ENCODE measurements at places on chromosomes 11 and 22.

DNA sequence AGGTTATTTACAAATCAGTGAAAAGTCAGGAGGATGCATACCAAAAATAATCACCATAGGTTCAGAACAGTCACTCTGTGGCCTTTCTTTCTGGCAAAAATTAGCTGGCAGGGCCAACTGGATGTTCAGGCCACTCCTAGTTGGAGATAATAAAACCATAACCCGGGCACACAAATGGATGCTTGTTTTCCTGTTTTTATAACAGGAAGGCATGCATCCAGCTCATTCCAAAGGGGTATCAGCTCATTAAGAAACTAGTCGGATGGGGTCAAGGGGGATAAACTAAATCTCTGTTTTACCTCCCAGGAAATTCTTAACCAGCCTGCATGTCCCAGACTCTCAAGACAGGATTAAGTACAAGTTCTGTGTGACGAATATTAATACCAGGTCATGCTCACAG is 81.0 kb downstream of the FBXO7 start:
- DNase-seq: no peak

DNA sequence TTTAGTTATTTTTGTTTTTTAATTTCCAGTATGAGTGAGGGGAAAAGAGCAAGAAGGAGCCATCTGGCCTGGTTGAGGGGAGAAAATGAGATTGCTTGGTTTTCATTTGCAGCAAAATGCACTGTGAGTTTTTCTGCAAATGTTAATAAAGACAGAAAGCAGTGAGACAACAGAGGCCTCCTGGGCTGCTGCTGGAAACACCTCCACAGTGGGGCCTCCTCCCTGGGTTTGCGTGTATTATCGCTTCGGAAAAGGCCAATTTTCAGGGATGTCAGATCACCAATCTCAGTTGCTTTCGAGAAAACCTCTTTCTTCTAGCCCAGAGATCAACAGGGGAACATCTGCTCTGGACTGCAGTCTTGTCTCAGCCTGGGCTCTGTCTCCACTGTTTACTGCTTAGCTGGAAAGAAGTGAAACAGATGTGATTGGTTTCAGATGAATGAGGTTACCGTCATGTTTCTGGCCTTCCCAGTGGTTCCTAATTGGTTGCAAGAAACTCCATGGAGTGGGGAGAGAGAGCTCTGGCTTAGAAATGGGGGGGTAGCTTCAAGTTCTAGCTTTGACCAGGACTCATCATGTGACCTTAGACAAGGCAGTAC is 17.3 kb downstream of the TSPAN18 start:
- no peak for DNase-seq

- DNase-seq: peak; percentile 4
Measured at GRCh38 chr22:40953471-40953870, 2.3 kb downstream of the RBX1 start.

GRCh38 chr11:96293598-96294021 is 49.4 kb downstream of the MAML2 start:
- DNase-seq: no peak

DNA sequence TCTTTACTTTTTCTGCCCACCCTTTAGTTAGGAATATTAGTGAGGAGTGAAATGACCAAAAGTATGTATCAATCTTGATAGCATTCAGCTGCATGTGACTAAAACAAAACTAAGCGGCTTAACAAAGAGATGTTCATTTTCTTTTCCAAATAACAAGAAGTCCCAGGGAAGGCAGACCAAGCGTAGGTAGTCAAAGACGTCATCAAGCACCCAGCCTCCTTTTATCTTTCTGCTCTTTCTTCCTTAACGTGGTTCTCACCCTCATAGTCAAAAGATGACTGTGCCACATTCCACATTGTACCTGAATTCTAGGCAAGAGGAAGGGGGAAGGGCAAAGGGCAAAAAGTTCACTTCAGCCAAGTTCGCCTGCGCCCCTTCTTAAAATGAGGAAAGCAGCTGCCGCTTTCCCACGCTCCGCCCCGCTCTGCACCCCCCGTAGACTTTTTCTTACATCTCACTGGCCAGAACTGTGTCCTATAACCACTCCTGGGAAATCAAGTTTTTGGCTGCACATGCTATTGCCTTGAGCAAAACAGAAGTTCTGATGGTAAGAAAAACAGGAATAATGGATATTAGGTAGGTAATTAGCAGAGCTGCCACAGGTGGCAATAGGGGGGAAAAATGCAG is 14.6 kb upstream of the PGM2L1 start:
- DNase-seq: no peak

DNA sequence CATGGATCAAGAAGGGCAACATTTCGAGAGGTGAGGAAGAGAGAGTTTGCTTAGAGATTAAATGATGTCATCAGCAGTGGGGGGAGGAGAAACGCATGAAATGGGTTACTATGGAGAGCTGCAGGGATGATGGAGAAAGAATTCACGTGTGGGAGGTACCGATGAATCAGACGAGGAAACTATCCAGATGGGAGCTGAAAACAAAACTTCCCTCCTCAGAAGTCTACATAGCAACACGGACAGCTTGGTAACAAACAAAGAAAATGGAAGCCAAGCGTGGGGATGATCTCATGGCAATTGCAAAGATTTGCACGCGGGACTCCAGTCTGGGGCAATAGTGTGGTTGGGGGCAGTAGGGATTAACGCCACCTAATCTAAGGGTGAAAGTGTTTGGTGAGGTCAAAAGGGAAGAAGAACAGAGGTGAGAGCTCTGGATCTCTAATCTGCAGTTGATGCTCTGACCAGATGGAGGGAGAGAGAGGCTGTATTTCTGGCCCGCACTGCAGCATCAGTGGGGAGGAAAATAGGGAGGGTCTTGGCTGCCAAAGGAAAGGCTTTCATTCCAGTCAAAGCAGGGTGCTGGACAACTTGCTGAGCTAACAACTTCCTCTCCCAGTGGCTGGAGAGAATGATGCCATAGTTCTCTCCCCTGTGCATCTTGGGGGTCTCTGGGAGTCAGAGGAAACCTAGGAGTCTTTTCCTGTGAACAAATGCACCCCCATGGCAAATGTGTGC is 43.4 kb upstream of the CSNK2A3 start:
- DNase-seq: peak; percentile 17

- DNase-seq: no peak
Measured at GRCh38 chr11:58070585-58070984, 39.8 kb downstream of the OR6Q1 start.

GRCh38 chr11:8656291-8656690 is 26.2 kb downstream of the TRIM66 start:
- no peak for DNase-seq

GRCh38 chr11:65661599-65662246 is 993 bp downstream of the RELA start:
- DNase-seq: no peak

GRCh38 chr22:49204599-49205482 is 622.8 kb downstream of the BRD1 start:
- no peak for DNase-seq

DNA sequence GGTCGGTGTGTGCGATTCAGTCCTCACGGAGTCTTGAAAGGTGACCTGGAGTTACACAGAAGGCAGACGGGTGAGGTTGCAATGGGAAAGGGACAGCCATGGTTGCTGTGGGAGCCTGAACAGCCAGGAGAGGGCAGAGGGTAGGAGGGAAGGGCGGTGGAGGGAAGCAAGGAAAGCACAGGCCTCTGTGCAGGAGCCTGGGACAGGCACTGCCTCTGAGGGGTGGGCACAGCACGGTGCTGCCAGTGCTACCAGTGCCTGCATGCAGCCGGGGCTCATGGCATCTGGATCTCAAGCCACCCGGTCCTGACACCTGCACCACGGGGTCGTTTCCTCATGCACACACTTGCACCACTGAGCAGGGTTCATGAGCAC is 401.0 kb downstream of the TBC1D22A start:
- DNase-seq: no peak

All from choroid plexus epithelial cell (primary cell).